ENCODE measurements at places on chromosomes 1 and 21.

DNA sequence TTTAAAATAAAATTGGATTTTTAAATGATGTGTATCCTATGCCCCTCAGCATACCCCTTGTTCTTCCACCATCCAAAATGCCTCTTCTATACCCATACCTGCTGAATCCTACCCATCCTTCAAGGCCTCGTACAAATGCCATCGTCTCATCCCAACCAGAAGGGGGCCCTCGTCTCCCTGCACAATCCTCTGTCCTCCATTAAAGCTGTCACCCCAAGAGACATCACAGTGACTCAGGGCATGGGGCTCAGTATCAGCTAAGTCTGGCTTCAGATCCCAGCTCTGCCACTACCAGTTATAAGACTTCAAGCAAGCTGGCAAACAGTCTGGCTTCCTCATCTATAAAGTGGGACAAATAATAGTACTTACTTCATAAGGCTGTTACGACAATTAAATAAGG, 23.8 kb downstream of the IGFN1 start:
- H3K27me3 ChIP-seq, result no peaks in the 10 kb centered on the region
- H3K4me1 ChIP-seq, result no peaks in the 10 kb centered on the region
- no peak overlapping the region for H3K27ac ChIP-seq
- no peaks in the 10 kb centered on the region for H3K36me3 ChIP-seq

DNA sequence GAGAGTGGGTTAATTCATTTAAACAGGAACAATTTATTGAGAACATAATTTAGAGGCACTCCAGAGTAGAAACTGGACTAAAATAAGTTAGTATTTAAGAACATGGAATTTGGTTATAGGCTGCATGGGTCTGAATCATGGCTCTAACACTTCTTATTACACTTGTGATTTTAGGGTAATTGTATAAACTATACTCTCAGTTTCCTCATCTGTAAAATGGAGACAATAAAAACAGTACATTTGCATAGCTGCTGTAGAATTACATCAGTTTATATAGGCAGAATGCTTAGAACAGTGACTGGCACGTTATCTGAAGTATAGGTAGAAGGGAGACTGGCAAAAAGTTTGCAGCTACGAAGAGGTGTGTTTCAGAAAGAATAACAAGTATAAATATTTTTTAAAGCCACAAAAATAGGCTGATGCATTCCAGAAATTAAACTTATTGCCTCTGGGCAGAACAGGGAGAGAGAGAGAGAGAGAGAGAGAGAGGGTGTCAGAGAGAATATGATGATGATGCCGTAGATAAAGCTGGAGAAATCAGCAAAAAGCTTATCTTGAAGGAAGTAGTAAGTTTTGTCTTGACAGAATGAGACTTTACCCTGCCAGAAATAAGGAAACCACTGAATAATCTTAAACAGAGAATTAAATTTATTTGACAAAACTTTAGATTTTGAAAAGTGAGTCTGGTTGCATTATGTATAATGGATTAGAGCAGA, 8.1 kb upstream of the OR6K3 start:
- H3K36me3 ChIP-seq, result no peaks in the 10 kb centered on the region
- H3K4me1 ChIP-seq, result no peaks in the 10 kb centered on the region
- no peaks in the 10 kb centered on the region for H3K27me3 ChIP-seq
- no peak overlapping the region for H3K4me3 ChIP-seq

GRCh38 chr1:214801191-214801590, 198.2 kb downstream of the CENPF start:
- DNase-seq, result no peak
- H3K27ac ChIP-seq, result no peak overlapping the region
- no peaks in the 10 kb centered on the region for H3K27me3 ChIP-seq

GRCh38 chr1:68165665-68166064, 66.7 kb downstream of the WLS start:
- no peaks in the 10 kb centered on the region for H3K36me3 ChIP-seq
- DNase-seq, result peak; percentile 45
- peak overlapping the region; percentile 41 for H3K27ac ChIP-seq
- no peaks in the 10 kb centered on the region for H3K27me3 ChIP-seq
- H3K4me1 ChIP-seq, result peaks cover 66% of the 10 kb centered on the region

- H3K36me3 ChIP-seq, result peaks cover 6% of the 10 kb centered on the region
- no peak for DNase-seq
- peaks cover 12% of the 10 kb centered on the region for H3K4me1 ChIP-seq
- H3K27ac ChIP-seq, result peak overlapping the region; percentile 5
- no peak overlapping the region for H3K4me3 ChIP-seq
Observed at GRCh38 chr1:2381741-2382620, 9.4 kb downstream of the MORN1 start.

GRCh38 chr1:92446546-92446945, 40.2 kb downstream of the GFI1 start:
- no peaks in the 10 kb centered on the region for H3K27me3 ChIP-seq
- H3K4me1 ChIP-seq, result peaks cover 10% of the 10 kb centered on the region
- H3K4me3 ChIP-seq, result no peak overlapping the region
- DNase-seq, result no peak
- H3K27ac ChIP-seq, result no peak overlapping the region
- no peaks in the 10 kb centered on the region for H3K36me3 ChIP-seq

- H3K4me1 ChIP-seq, result no peaks in the 10 kb centered on the region
- H3K27me3 ChIP-seq, result no peaks in the 10 kb centered on the region
- H3K36me3 ChIP-seq, result no peaks in the 10 kb centered on the region
- no peak overlapping the region for H3K4me3 ChIP-seq
Observed at GRCh38 chr1:47823040-47823808, 174.0 kb downstream of the TRABD2B start.

GRCh38 chr1:108114033-108114599, 86.0 kb downstream of the SLC25A24 start:
- DNase-seq, result no peak
- no peak overlapping the region for H3K27ac ChIP-seq
- no peaks in the 10 kb centered on the region for H3K36me3 ChIP-seq
- H3K4me3 ChIP-seq, result no peak overlapping the region
- peaks cover 12% of the 10 kb centered on the region for H3K4me1 ChIP-seq

DNA sequence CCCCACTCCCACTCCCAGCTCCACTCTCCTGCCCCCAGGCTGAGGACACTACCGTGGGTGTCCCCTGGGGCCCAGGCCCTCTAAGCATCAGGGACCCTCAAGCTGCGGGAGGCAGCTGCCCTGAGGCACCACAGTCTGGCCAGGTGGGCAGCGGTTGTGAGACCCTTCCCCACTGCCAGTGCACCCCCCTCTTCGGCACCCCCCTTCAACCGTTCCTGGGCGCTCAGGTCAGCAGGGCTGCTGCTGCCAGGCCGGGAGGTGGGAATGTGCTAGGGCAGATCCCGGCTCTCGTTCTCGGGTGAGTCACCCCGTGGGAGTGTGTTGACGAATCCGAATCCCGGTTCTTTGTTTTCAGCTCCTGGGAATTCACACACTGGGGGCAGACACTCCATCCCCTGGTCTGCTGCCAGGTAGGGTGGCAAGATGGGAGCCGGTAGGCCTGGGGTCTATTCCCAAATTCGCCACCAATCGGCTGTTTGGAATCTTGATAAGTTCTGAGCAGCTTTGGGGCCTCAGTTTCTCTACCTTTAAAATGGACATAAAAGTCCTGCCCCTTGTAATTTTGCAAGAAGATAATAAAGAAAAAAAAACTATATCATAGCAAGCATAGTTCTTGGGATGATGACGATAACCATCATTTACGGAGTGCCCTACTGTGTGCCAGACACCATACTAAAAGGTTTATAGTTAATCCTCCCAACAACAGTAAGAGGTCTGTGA, 28.5 kb upstream of the CASZ1 start:
- H3K4me3 ChIP-seq, result no peak overlapping the region
- peaks cover 5% of the 10 kb centered on the region for H3K4me1 ChIP-seq
- H3K27me3 ChIP-seq, result peaks cover 33% of the 10 kb centered on the region
- no peak for DNase-seq
- no peaks in the 10 kb centered on the region for H3K36me3 ChIP-seq
- H3K27ac ChIP-seq, result no peak overlapping the region

DNA sequence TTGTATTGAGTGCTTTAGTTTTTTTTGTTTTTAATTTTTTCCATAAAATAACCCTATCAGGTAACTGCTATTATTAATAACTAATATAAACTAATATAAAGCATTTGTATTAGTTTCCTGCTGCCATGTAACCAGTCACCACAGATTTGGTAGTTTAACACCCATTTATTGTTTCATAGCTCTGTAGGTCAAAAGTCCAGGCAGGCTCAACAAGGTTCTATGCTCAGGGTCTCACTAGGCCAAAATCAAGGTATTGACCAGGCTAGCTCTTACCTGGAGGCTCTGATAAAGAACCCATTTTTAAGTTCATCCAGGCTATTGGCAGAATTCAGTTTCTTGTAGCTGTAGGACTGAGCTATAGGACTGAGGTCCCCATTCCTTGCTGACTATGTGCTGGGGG, 189.4 kb downstream of the DAB1 start:
- H3K27ac ChIP-seq, result no peak overlapping the region
- no peak for DNase-seq
- no peak overlapping the region for H3K4me3 ChIP-seq

- DNase-seq, result no peak
- no peak overlapping the region for H3K4me3 ChIP-seq
- H3K27me3 ChIP-seq, result peaks cover 29% of the 10 kb centered on the region
- H3K27ac ChIP-seq, result no peak overlapping the region
- H3K36me3 ChIP-seq, result no peaks in the 10 kb centered on the region
- peaks cover 9% of the 10 kb centered on the region for H3K4me1 ChIP-seq
Observed at GRCh38 chr1:22949822-22950331, 22.8 kb downstream of the LACTBL1 start.

- H3K36me3 ChIP-seq, result no peaks in the 10 kb centered on the region
- no peak overlapping the region for H3K27ac ChIP-seq
- H3K27me3 ChIP-seq, result no peaks in the 10 kb centered on the region
- no peaks in the 10 kb centered on the region for H3K4me1 ChIP-seq
Observed at GRCh38 chr21:17045214-17045853, 467.5 kb upstream of the CXADR start.

GRCh38 chr1:30277415-30277814, 446.0 kb downstream of the MATN1 start:
- no peak overlapping the region for H3K4me3 ChIP-seq
- no peaks in the 10 kb centered on the region for H3K27me3 ChIP-seq
- no peaks in the 10 kb centered on the region for H3K36me3 ChIP-seq

DNA sequence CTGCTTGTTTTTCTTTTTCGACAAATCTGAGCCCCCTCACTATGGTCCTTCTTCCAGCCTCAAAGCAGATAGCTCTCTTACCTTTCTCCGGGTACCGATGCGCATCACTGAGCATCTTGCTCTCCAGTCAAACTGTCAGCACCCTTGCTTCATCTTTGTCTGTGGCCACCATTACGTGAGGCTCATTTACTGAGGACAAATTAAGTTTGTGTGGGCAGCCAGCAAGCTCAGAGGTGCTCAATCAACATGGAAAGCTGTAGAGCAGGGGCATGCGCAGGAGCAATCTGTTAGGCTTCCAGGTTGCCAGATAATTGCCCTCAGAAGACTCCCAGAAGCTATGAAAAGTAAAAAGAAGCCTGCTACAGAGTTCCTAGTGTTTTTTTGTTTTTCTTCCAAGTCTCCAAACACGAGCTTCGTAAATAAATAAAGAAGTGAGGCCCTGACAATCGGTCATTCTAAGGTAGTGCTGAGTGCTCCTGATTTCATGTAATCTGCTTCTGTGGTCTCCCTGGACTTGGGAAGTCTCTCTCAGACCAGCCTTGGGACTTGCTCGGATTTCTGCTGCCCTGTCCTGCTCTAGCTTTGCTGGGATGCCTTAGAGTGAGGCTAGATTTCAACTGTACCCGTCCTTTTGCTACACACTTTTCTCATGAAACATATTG, 1.8 kb downstream of the C1orf53 start:
- H3K4me3 ChIP-seq, result no peak overlapping the region
- no peak for DNase-seq
- no peaks in the 10 kb centered on the region for H3K36me3 ChIP-seq
- no peak overlapping the region for H3K27ac ChIP-seq

DNA sequence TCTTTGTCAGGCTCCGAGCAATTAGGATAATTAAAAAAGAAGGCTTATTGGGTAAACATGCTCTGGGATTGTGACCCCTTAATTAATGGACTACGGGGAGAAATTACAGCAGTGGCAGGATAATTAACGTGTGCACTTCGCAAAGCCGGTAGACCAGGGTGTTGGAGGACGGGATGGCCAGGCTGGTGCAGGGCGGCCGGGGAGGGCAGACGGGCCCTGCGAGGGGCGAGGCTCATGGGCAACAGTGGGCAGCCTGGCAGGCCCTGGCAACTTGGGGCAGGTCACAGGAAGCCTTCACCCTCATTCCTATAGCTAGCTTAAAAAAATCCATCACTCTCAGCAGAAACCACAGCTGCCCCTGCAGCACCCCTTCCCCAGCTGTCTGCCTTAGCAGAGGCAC, 186.2 kb upstream of the ARHGEF16 start:
- no peaks in the 10 kb centered on the region for H3K4me1 ChIP-seq
- H3K27me3 ChIP-seq, result no peaks in the 10 kb centered on the region
- H3K27ac ChIP-seq, result no peak overlapping the region
- no peaks in the 10 kb centered on the region for H3K36me3 ChIP-seq

- DNase-seq, result no peak
- H3K36me3 ChIP-seq, result no peaks in the 10 kb centered on the region
- H3K27ac ChIP-seq, result peak overlapping the region; percentile 37
Observed at GRCh38 chr1:176656257-176656995, 193.5 kb downstream of the PAPPA2 start.

DNA sequence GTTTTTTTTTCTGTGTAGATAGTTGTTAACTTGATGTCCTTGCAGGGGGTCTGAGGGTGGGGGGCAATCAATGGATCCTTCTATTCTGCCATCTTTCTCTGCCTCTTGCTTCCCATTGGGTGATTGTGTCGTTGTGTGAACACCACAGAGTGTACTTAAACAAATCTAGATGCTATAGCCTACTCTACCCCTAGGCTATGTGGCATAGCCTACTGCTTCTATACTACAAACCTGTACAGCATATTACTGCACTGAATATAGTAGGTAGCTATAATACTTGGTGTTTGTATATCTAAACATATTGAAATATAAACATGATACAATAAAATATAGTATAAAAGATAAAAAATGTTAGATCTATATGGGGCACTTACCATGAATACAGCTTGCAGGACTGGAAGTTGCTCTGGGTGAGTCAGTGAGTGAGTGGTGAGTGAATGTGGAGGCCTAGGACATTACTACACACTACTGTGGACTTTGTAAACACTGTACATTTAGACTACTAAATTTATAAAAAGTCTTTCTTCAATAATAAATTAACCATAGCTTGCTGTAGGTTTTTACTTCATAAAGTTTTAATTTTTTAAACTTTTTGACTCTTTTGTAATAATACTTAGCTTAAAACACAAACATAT, 105.4 kb downstream of the CENPF start:
- no peak overlapping the region for H3K27ac ChIP-seq
- no peaks in the 10 kb centered on the region for H3K36me3 ChIP-seq
- H3K27me3 ChIP-seq, result no peaks in the 10 kb centered on the region
- DNase-seq, result no peak
- H3K4me3 ChIP-seq, result no peak overlapping the region

GRCh38 chr1:153494976-153495535, 34.6 kb upstream of the S100A7 start:
- no peak overlapping the region for H3K27ac ChIP-seq
- no peak overlapping the region for H3K4me3 ChIP-seq
- no peak for DNase-seq

DNA sequence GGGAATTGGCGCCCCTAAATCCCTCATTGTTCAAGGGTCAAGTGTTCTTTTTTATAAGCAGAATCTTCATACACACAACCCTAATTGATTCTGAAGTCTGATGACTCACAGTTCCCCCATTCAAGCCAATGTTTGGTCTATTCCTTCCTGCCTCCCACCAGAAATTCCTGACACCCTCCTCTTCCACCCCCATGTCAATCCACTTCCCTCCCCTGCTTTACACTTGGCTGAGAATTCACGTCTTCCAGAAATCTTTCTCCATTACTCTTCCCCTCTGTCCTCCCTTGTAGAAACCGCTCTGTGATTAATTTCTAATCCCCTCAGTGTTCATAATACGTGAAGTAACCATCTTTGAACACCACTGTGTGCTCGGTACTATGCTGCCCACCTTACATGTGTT, 76.2 kb upstream of the CD34 start:
- H3K36me3 ChIP-seq, result no peaks in the 10 kb centered on the region
- H3K27ac ChIP-seq, result no peak overlapping the region
- no peak overlapping the region for H3K4me3 ChIP-seq
- DNase-seq, result no peak
